ENCODE measurements at places on chromosomes 5 and 9. TPM values are rescaled to one million over a fixed set of nuclear protein-coding genes. Genes with fewer than 3 reads are reported as not detected.

The ADAMTSL1 gene
- 2.1 TPM for polyA plus RNA-seq

The COQ4 gene
- 39.9 TPM for polyA plus RNA-seq

The OTP gene
- not detected for polyA plus RNA-seq

The LCN15 gene
- polyA plus RNA-seq, result not detected

Data from mammary epithelial cell (primary cell).